GM20000 (cell line): ENCODE measurements at places on chromosomes 16 and 17.

GRCh38 chr17:74156878-74157277 lies 46.6 kb upstream of the RPL38 start:
- no peak for DNase-seq

GRCh38 chr17:17381446-17382064 lies 78.4 kb downstream of the NT5M start:
- no peak for DNase-seq

DNA sequence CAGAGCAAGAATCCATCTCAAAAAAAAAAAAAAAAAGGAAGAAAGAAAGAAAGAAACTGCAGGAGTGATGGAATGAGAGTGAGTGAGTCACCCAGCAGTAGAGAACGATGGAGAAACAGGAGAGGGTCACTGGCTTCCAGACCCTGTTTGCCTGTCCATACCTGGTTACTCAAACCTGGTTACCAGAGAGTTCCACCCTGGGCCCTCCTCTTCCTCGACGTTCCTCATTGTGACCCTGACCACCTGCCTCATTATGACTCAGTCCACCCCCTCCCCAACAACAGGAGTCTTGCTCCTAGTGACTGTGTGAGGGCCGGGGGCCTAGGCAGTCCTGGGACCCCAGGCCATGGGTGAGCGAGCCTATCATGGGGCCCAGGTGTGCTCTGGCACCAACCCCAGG lies at the start of gene SPEM3:
Gene SPEM3, plus strand, starts transcription at position 301 of the 400 bp plus-strand sequence. Its CDS starts 46 bp downstream, at position 347.
- DNase-seq = no peak

DNA sequence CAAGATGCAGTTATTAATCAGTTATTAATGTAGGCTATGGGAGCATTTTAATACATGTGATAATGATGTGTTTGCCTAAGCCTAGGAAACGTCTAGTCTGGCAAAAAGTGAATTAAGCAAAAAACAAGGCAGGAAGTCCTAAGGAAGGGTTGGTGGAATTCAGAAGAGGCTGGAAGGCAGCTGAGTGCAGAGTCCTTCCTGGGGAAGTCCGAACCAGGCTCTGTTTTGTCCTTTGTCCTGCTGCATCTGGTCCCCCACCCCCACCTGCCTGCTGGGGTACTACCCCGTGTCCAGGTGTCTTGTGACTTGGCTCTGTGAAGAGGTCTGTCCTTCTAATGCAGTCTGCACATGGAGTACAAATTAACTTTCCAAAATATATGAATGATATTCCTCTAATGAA lies 1.5 kb upstream of the MYH10 start:
- DNase-seq = no peak

GRCh38 chr17:81151278-81151677 lies 14.0 kb upstream of the PVALEF start:
- no peak for DNase-seq

GRCh38 chr16:84323606-84324005 lies 28.9 kb downstream of the WFDC1 start:
- DNase-seq = no peak

DNA sequence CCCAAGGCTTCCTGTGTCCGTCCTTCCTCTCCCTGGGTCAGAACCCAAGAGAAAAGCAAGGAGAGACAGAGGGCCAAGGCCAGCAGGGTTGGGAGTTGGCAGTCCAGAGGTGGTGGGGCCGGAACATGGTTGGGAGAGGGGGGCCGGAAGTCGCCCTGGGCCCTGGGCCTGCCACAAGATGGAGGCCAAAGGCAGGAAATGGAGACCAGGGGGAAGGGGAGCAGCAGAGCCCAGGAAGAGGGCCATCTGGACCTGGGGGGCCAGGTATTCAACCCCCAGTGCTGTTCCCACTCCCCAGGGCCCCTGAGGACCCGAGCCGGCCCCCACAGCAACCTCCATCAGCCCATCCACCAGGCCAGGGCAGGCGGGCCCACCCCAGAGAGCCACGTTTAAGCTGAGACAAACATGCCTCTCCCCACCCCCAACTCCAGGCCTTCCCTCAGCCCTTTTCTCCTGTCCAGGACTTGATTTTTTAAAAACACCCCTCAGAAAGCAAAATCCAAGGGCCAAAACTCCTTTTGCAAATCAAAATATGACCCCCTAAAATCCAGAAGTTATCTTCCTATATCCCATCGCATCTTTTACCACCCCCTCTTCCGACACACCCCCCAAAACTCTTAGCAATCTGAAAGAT lies 4.4 kb upstream of the BCL6B start:
- DNase-seq = no peak

DNA sequence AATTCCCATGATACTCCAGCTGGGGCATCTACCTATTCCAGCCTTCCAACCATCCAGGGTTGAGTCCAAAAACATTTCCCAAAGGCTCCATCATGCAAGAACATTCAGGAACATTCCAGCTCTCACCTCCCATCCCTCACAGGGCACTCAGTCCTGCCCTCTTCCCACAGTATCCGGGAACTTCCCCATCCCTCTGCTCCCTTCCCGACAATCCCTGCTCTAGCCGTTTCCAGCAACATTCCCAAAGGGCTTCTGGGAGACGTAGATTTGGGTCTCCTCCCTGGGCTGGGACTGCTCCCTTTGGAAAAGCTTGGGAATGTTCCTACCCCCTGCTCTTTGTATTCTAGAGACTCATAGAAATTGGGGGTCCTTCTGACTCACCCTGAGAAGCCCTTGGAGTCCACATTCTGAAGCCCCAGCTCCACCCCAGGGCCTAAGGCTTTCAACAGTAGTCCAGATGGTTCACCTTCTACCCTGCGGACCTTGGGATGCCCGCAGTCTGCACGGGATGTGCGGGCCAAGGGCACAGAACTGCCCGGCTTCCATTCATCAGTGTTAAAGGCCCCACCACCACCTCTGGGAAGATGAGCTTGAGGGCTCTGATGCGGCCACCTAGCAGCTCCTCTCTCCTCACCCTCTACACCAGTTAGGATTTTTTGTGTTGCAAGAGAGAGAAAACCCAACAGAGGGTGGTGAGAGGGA lies 25.4 kb downstream of the NGFR start:
- DNase-seq = peak; percentile 3

GRCh38 chr17:65855245-65855644 lies 293.8 kb upstream of the AXIN2 start:
- no peak for DNase-seq

- no peak for DNase-seq
These were observed 15.8 kb downstream of the TEKT1 start for GRCh38 chr17:6815775-6816174.

GRCh38 chr16:75239542-75240122 lies 11.8 kb downstream of the BCAR1 start:
- DNase-seq = no peak

DNA sequence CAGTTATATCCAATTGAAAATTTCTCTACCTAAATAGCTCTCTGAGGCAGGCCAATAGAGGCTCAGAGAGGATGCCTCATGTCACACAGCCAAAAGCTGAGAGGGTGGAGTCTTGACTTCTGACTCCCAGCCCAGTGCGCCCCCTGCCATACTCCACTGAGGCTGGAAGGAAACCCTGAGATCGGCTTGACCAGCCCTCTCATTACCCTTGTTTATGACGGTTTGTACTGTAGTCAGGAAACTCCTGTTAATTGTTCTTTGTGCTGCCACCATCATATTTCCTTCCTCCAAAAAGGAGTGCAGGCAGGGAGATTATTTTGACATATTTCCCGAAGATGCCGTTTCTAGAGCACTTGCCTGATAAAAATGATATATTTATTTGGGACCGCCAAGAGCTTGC lies 107.9 kb downstream of the AIPL1 start:
- no peak for DNase-seq

- no peak for DNase-seq
These were observed 81.7 kb downstream of the ZDHHC7 start for GRCh38 chr16:84929421-84930297.

DNA sequence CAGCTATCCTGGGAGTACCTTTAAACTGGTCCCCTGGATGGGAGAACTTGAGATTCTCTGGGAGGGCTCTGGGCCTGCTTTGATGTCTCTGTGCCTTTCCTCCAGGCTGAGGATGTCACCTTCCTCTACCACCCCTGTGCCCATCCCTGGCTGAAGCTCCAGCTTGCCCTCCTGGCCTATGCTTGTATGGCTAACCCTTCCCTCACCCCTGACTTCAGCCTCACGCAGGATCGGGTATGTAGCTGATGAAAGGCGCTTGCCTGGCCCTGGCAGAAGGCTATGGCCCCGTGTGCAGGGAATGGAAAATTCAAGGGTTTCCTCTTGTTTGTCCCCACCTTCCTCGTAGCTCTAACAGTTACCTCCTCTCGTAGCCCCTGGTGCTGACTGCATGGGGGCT lies 3.0 kb downstream of the TP53I13 start:
- no peak for DNase-seq

- peak; percentile 72 for DNase-seq
These were observed 17.8 kb downstream of the RGS9 start for GRCh38 chr17:65154770-65155589.

DNA sequence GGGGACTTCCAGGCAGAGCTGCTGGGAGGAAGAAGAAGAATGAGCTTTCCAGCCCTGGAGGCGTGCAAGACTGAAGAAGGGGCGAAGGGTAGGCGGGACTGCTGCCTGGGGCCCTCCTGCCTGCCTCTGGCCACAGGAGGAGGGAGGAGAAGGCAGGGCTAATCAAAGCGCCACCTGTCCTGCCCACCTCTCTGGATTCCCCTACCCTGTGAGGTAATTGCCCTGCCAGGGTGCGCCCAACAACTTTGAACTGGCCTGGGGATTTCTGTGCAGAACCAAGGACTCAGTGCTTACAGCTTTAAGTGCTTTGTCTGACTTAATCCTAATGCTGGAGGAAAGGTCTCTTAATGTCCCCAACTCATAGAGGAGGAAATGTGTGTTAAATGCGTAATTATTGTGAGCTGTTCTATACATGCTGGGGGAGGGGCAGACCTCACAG lies at the start of gene NOXO1:
Gene NOXO1, minus strand, starts transcription at position 72 of the 439 bp plus-strand sequence. CDS start 290 bp downstream, outside the sequence.
- no peak for DNase-seq

- DNase-seq = no peak
These were observed 536.2 kb upstream of the ZFHX3 start for GRCh38 chr16:73584157-73584556.
